ENCODE measurements at places on chromosomes 11 and 22.

DNA sequence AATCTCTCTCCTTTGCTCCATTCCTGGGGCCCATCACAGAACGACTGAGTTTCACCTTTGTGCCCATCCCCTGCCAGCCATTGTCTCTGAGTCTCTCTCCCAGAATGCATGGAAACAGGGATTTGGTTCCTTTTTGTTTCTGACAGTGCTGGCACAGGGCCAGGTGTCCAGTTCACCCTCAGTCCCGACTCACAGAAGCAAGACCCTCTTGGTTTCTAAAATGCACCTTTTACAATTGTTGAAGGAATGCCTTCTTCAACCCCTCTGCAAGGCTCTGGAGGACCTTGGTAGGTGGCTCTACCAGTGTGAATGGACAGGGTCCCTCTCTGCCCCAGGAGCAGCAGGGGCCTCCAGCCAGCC is 5.1 kb upstream of the MYEOV start:
- DNase-seq, result no peak

DNA sequence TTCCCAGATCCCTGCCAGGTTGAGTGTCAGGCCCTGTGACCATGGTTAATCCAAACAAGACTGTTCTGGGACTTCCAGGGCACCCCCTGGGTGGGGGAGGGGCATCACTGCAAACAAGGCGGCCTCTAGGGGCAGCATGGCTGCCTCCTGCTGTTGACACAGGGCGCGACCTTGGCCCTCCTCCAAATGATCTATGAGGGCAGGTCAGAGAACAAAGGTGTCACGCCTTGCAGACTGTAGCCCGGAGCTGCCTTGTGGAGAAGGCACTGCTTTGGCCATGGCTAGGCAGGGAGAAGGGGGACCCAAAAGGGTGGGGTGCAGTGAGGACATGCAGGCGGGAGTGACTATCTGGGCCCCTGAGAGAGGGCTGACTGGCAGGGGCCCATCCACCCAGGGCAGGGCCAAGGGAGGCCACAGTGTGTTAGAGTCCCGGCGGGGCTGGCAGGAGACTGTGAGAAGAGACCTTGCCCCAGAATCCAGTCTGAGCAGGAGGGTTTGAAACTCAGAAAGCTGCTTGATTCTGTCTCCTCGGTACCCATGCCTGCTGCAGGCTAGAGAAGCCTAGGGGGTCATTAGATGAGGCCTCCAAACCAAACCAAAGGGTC is 35.6 kb downstream of the KCNC1 start:
- no peak for DNase-seq

DNA sequence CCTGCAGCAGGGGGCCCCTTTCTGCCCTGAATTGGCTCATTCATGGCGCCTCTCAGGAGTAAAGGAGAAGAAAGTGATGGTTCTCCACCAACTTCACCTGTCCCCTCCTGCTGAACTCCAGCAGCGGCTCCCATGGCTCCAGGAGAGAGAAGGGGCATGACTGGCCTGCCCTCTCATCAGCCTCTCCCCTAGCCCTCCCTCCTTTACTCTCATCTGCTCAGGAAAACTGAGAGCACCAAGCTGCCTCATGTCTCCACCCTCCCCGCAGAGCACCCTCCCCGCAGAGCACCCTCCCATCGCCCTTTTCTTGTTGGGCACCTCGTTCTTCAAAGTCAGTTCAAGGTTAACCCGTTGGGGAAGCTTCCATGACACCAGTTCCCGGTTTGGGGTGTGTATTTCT is 82.1 kb upstream of the ATXN10 start:
- DNase-seq, result no peak

DNA sequence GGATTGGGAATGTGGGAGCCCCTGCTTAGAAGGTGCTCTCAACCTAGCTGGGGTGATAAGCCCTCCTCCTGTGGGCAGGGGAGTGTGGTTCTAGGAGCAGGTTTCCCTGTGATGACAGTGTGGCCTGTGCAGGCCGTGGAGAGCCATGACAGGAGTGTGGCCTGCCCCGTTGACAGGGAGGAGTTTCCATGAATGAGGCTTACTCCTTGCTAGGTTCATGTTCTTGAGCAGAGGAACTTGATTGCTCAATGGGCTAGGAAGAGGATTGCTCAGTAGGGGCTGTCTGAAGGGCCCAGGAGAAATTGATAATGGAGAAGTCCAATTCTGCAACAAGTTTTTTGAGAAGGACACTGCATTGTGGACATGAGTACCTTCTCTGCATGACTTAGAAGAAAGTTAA is 92.0 kb downstream of the PPP6R3 start:
- no peak for DNase-seq

- DNase-seq, result no peak
Observed at GRCh38 chr11:85661972-85662664, 2.8 kb downstream of the CREBZF start.
